Astrocyte of the spinal cord (primary cell): ENCODE measurements at places on chromosomes 7 and 10.

GRCh38 chr7:2982831-2983230, 60.8 kb downstream of the CARD11 start:
- no peak for DNase-seq

GRCh38 chr7:41241641-41242040, 461.2 kb downstream of the INHBA start:
- DNase-seq: no peak

- no peak for DNase-seq
These were observed 736.2 kb downstream of the INHBA start for GRCh38 chr7:40966693-40967092.

GRCh38 chr7:44150966-44151941, 10.1 kb upstream of the MYL7 start:
- DNase-seq: no peak

GRCh38 chr7:36958111-36958733, 233.9 kb upstream of the AOAH start:
- no peak for DNase-seq

DNA sequence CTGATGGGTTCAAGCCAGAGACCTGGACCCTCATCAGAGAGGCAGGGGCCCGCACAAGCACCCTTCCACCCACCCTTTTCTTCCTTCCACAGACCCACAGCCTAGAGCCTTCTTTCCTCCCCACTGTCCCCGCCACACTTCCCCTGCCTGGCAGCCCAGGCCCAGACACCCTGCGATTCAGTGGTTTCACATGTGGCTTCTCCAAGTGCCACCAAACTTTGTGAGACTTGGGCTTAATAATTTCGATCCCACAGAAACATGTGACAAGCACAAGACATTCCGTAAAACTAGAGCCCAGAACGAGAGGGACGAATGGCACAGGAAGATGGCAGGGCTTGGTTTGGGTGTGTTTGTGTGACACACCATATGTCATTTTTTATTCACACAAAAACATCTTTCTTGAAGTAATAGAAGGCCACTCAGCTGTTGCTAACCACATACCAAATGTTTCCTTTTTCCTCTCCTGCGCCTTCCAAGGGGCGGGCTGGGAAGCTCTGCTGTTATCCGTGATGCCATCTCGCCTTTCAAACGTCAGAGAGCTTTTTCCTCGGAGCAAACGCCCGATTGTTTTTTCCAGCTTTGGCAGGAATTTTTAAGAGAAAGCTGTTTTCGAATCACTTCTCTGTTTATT, 162.9 kb downstream of the GRK5 start:
- peak; percentile 70 for DNase-seq

GRCh38 chr7:68279827-68280400, 1283.3 kb downstream of the TYW1 start:
- no peak for DNase-seq

- DNase-seq: no peak
These were observed 164.7 kb downstream of the TCERG1L start for GRCh38 chr10:131146790-131147189.

DNA sequence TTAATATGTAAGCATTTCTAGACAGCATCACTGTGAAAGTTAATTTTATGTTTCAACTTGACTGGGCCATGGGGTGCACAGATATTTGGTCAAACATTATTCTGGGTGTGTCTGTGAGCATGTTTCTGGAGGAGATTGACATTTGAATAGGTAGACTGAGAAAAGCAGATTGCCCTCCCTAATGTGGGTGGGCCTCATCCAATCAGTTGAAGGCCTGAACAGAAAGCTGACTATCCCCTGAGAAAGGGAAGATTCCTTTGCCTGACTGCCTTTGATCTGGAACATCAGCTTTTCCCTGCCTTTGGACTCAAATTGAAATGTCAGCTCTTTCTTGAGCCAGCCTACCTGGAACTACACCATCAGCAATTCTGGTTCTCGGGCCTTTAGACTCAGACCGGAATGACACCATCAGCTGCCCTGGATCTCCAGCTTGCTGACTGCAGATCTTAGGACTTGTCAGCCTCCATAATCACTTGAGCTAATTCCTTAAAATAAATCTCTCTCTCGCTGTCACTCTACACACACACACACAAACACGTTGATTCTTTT, 5.7 kb upstream of the RPP30 start:
- no peak for DNase-seq

GRCh38 chr7:74006451-74007241, 21.3 kb upstream of the ELN start:
- DNase-seq: no peak

DNA sequence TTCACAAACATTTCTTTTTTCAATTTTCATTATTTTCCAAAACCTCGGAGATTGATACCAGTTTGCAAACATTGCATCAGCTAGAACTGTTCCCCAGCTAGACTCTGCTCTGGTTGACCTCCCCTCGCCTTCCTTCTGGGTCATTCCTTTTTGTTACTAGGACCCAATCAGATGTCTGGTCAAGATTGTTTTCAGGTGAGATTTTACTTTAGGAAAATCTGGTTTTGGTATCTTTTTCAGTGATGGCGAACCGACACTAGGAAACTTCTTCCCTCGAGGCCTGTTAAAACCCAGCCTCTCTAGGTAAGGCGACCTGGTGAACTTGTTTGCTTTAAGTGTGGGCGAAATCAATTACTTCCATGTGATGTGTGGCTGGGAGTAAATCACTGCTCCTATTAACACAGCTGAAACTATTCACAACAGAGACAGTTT, 8.4 kb downstream of the PROSER2 start:
- DNase-seq: no peak

DNA sequence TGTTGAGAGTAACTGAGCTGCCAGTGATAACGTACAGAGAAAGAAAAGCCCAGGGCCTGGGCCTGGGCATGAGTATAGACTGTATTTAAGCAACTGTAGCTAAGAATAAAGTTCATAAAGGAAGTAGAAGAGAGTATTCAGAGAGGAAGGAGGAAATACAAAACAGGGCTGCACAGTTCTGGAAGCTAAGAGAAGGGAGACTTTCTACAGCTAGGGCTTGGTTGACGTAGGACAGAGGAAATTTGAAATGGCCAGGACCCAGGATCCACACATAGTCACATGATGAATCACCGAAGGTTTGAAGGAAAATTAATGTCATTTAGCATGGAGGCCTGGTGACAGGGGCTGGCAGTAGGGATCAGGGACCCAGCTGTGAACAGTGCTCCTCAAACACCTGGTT, 66.7 kb downstream of the ARL4A start:
- DNase-seq: peak; percentile 28

GRCh38 chr7:20220921-20221547, 3.9 kb upstream of the MACC1 start:
- DNase-seq: peak; percentile 93

DNA sequence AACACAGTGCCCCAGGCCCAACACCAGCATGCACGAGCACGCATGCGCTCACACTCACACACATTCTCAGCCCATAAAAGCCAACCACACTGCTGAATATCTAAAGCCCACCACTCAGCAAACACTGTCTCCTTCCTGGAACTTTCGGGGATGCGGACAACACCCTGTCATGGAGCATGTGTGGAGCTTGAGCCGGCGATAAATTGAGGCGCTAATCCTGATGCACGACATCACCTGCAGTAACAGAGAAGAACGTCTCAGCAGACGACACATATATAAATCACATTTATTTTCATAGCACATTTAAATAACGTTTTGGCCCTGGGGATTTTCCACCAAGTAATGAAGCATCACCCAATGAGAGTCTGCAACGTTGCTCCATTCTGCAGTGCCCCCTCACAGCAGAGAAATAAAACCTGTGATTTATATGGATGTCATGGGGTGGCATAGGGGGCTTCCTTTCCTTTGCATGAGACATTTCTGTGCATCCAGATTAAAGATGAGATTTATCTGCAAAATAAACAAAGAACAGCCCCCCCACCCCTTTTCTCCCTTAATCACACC, 267.7 kb upstream of the NFE2L3 start:
- no peak for DNase-seq

DNA sequence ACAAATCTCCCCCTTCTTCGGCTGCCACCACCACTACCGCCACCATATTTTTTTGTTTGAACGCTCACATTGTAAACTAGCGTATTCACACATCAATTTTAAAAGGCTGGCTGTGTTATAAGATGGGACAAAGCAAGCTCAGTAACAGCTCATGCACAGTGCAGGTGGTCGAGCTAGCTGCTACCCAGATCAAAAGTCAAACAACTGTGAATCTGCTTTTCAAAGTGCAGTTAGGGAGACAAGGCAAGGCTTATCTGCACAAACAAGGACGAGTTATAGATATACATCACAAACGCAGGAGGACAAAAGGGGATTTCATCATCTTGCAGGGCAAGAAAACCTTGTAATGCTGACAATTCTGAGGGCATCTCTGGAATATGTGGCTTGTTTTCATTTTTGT, 231.6 kb downstream of the VTI1A start:
- no peak for DNase-seq

GRCh38 chr10:22324413-22324812, 3.5 kb downstream of the BMI1 start:
- no peak for DNase-seq

GRCh38 chr7:66669088-66669487, 40.4 kb downstream of the KCTD7 start:
- DNase-seq: no peak

- DNase-seq: no peak
These were observed 2.7 kb upstream of the PDCD4 start for GRCh38 chr10:110868981-110869380.

GRCh38 chr10:62502995-62503613, 128.9 kb downstream of the ZNF365 start:
- no peak for DNase-seq

- DNase-seq: peak; percentile 6
These were observed 235.5 kb downstream of the SEMA3E start for GRCh38 chr7:83413424-83413823.

- DNase-seq: no peak
These were observed 66.7 kb upstream of the NEUROD6 start for GRCh38 chr7:31407178-31407676.

DNA sequence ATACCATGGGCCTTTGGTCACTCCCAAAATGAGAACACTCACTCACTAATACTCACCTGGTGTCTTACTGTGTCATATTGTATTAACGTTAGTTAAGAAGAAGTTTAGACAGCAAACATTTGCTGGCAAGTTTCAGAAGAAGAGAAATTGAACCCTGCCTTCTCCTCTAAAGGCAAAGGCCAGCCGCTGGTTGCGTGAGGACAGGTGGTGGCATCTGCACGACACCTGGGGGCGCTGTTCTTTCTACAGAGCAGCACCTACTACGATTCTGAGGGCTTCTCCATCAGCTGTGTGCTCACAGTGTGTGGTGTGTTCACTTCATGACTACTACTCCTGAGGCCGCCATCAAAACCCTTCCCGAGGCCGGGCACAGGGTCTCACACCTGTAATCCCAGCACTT, 17.9 kb upstream of the CLEC2L start:
- DNase-seq: no peak

- no peak for DNase-seq
These were observed 897.0 kb upstream of the CELF2 start for GRCh38 chr10:10120671-10121070.
